ENCODE measurements at places on chromosomes 4 and X. TPM values are rescaled to one million over a fixed set of nuclear protein-coding genes. Genes with fewer than 3 reads are reported as not detected.

DNA sequence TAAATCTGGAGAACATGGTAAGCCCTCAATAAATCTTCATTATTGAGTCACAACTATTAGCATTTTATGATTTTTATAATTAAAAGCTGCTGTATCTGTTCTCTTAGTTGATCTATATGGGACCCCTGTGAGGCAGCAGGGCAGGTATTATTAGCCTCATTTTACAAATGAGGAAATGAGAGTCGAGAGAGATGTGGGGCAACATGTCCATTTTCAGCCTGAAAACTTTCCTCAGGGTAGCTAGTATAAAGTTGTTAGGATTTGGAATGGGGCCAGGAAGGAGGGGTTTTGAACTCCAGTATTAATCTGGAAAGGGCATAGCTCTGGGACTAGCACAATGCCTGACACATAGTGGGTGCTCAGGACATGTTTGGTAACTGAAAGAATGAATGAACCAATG is 191.7 kb upstream of the GPC4 start:
- H3K4me3 ChIP-seq = no peak overlapping the region
- H3K27me3 ChIP-seq = no peaks in the 10 kb centered on the region
- no peak for DNase-seq
- H3K4me1 ChIP-seq = no peaks in the 10 kb centered on the region
- no peak overlapping the region for H3K27ac ChIP-seq
- H3K36me3 ChIP-seq = no peaks in the 10 kb centered on the region

DNA sequence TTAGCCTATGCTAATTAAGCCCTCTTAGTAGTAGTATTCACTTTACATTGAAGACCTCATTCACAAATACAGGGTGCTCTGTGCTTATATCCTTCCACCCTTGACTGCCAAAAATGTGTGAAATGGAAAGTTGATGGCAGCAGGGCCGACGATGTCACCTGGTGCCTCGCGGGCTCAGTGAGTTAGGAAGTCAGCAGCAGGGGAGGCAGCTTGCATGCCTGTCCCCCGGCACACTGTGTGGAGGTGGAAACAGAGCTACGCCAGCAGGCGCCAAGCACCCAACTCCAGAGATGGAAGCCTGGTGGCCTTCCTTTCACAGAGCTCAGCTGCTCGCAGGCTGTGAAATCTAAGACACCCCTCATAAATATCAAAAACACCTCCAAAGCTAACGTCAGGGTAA is 8.4 kb downstream of the MSL3 start:
- H3K4me3 ChIP-seq = peak overlapping the region; percentile 75
- no peak for DNase-seq
- peaks cover 73% of the 10 kb centered on the region for H3K36me3 ChIP-seq
- H3K4me1 ChIP-seq = peaks cover 49% of the 10 kb centered on the region

- no peak overlapping the region for H3K27ac ChIP-seq
- H3K27me3 ChIP-seq = no peaks in the 10 kb centered on the region
- H3K36me3 ChIP-seq = no peaks in the 10 kb centered on the region
- H3K4me3 ChIP-seq = no peak overlapping the region
- no peaks in the 10 kb centered on the region for H3K4me1 ChIP-seq
- DNase-seq = no peak
Measured at GRCh38 chr4:101753721-101754120, 36.8 kb upstream of the BANK1 start.

GRCh38 chr4:119231491-119231890 is 19.0 kb downstream of the USP53 start:
- no peak for DNase-seq
- H3K4me3 ChIP-seq = no peak overlapping the region
- no peaks in the 10 kb centered on the region for H3K27me3 ChIP-seq
- H3K27ac ChIP-seq = no peak overlapping the region
- peaks cover 24% of the 10 kb centered on the region for H3K4me1 ChIP-seq

DNA sequence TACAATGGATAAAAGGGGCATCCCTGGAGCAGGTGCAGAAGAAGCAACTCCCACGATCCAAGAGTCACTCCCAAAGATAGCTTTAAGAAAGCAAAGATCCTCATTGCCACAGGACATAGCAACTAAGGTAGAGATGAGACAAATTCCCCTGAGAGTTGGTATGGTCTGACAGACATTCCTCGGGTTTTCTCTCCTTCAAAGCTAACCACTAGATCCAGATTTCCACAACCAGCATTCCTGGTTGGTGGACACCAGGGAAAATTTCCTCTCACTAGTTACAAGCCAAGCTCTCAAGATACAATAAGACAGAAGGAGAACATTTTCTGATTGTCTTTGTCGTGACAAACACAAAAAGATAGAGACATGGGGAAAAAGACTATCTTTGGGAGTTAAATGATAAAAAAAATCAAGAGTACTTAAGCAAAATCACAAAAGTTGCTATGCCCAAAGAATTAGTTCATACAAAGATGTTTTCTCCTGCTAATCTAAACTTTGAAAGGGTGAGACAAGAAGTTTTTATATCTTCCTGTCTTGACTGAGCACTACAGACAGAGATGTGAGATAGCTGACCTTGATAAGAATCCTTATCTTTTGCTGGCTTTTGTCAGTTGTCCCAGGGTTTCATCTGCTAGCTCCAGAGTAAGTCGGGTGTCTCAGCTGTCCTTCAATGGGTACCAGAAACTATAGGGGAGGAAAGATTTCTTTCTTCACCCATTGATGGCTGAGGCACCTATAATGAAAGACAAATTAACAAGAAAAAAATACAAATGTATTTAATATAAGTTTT is 200.5 kb downstream of the CENPC start:
- H3K4me1 ChIP-seq = no peaks in the 10 kb centered on the region
- H3K27me3 ChIP-seq = peaks cover under 1% of the 10 kb centered on the region

DNA sequence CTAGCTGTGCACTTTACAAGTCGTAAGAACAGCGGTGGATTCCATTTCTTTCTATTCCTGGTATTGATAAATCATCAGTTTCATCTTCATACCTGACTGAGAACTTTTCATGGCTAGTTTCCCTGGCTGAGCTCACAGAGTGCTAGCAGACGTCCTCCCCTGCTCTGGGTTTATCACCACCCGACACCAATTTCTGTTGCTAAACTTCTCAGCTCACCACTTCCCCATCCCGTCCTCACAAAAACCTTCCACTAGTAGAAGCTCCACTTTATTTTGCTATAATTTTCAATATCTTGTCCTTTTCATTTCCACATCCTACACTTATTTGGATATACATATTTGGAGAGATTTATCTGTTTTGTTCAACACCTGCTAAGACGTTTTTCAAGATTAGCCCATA is 869.4 kb upstream of the FRG1 start:
- DNase-seq = no peak
- H3K4me1 ChIP-seq = no peaks in the 10 kb centered on the region
- H3K4me3 ChIP-seq = no peak overlapping the region
- no peaks in the 10 kb centered on the region for H3K36me3 ChIP-seq

- H3K4me3 ChIP-seq = no peak within 1 kb of the TSS
- no peaks in the 10 kb centered on the region for H3K4me1 ChIP-seq
- DNase-seq = no peak
- H3K27ac ChIP-seq = no peak within 1 kb of the TSS
Measured at GRCh38 chr4:176268963-176269362, at the start of gene ASB5. Gene ASB5 (minus strand): TSS chr4:176269222. CDS start chr4:176269108, 114 bp downstream.

DNA sequence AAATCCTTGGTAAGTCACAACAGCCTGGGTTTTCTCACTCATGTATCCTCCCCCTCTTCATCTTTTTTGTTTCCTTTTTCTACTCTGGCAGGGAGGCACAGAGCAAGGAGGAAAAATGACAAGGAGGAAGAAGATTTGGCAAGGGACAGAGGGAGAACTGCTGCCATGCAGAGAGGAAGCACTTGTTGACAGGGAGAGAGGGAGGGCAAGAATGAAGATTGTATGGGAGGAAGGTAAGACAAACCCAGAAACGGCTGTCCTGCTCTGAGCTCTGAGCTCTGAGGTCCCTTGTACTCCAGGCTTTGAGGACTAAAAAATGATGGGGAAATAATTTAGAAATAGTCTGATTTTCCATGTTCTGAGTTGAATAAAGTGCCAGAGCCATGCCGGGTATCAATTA is 123.9 kb downstream of the DCHS2 start:
- H3K36me3 ChIP-seq = no peaks in the 10 kb centered on the region
- H3K27ac ChIP-seq = no peak overlapping the region
- DNase-seq = no peak

GRCh38 chrX:20362268-20363267 is 95.9 kb upstream of the RPS6KA3 start:
- no peaks in the 10 kb centered on the region for H3K4me1 ChIP-seq
- no peak for DNase-seq
- no peaks in the 10 kb centered on the region for H3K36me3 ChIP-seq
- H3K27me3 ChIP-seq = peaks cover 12% of the 10 kb centered on the region
- H3K27ac ChIP-seq = no peak overlapping the region
- no peak overlapping the region for H3K4me3 ChIP-seq

DNA sequence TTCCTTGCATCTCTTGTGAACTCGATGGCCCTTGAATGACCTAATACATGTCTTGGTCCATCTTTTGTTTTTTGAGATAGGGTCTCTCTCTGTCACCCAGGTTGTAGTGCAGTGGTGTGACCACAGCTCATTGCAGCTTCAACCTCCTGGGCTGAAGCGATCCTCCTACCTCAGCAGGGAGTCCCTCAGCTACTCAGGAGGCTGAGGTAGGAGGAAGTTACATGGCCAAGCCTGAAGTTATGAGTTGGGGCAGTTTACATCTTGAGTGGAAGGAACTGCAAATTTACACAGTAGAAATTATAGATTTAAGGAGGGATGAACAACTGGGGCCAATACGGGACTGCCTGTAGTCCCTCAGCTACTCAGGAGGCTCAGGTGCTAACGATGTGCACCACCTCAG is 97.2 kb upstream of the METTL14 start:
- H3K4me1 ChIP-seq = peaks cover 11% of the 10 kb centered on the region
- H3K27me3 ChIP-seq = peaks cover 4% of the 10 kb centered on the region
- no peak for DNase-seq
- H3K27ac ChIP-seq = no peak overlapping the region

DNAAF6 gene
- total RNA-seq = not detected

TKTL2 gene
- total RNA-seq = not detected

CYBB gene
- total RNA-seq = 0.09 TPM

ZNF518B gene
- 22.9 TPM for total RNA-seq

Data from activated T-helper 2 cell treated with anti-CD3 and anti-CD28 coated beads, Interferon-gamma antibody, Interleukin-2, Interleukin-4, amounts not matched to agents 10 μg/mL and 5 μg/mL and 100 μg/mL, durations not matched to agents 14 hours and 24 hours and 36 hours (primary cell).